Stimulated activated naive CD4-positive, alpha-beta T cell treated with Interleukin-2 at 50 U/mL for 16 hours (primary cell): ENCODE measurements at places on chromosomes 7 and 10.

DNA sequence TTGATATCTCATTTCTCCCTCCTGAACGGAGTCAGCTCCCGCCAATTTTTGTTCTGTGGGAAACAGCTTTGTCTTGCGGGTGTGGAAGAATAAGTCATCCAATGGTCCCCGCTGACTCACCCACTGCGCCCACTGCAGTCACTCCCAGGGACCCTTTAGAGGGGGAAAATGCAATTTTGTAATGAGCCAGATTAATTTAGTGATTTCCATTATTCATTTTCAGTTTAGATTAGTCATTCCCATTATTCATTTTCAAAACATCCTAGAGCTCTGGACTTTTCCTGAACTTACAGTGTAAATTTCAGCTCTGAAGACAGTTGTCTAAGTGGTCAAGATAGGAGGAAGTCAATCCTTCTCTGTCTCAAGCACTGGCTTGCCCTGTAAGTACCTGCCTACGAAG lies 154.9 kb upstream of the TMEM72 start:
- DNase-seq: no peak

GRCh38 chr10:55358539-55358938 lies 557.5 kb upstream of the PCDH15 start:
- DNase-seq: no peak

DNA sequence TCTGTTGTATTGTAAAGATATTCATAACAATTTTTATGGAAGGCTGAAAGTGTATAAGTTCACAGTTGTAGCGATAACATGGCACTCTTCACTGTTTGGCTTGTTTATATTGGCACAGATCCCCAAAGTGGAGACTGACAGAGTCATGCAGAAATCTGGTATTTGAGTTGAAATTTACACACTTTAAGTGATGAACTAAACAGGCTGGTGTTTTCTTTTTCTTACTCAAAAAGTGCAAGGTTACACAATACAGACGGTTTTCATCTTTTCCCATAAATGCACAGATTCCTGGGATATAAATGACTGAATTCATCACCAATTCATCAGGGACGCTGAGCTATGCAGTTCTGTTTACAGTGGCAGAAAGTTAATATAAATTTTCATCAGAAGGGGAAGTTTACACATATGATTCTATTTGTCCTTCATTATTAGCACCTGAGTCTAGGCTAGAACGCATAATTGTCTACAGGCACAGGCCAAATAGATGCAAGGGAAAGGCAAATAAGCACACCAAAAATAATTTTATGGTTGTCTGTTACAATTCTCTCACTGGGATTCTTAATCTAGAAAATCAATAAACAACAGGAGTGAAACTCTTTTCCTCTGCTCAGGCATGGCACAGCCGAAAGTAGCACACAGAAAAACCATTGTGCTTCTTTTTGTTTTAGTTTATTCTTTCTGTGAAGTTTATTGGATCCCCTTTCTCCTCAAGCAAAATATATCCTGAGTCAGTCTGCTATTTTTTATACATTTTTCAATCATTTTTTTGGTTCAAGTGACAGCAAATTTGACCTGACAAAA lies 88.0 kb downstream of the FOXP2 start:
- DNase-seq: no peak

GRCh38 chr7:129084801-129085551 lies 30.1 kb upstream of the TNPO3 start:
- no peak for DNase-seq

DNA sequence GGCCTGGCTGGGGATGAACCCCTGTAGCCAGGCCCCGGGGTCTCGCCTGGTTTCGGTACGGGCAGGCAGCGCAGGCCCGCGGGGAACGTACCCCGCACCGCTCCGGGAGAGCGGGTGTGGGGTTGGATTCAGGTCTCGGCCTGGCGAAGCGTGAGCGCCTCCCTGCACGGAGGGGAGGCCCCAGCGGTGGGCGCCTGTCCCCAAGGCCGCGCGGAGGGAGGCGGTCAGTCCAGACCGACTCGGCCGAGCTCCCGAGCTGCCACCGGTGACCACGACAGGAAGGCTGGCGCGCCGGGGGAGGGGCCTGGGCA lies 378 bp upstream of the INPP5F start:
- no peak for DNase-seq

DNA sequence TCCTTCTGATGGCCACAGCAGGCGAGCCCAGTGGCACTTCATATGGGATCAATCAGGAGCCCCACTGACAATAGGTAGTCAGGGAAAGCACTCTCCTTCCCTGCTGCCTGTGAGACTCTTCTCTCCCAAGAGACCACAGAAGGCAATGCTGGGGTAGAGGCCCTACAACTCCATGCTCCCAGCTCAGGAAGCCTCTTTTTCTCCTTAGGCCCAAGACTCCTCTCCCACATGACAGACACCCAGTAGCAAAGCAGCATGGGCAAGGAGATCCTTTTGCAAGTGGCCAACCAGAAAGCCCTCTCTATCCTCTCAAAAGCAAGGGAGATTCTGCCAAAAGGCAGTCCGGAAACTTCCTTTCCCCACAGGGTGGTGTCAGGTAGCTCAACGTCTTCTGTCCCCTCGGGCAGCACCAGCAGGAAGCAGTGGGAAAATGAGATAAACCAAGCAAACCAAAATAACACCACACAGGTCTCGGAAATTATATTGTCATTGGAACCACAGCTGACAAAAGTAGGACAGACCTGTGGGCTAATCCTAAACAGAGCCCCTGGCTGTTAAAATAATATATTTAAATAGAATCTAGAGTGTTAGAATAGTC lies 172.7 kb upstream of the GDF10 start:
- DNase-seq: no peak

GRCh38 chr7:44615793-44616192 lies 9.4 kb downstream of the OGDH start:
- DNase-seq: no peak

GRCh38 chr7:147535701-147536111 lies 1054.9 kb upstream of the C7orf33 start:
- no peak for DNase-seq

GRCh38 chr7:28224675-28225074 lies 44.1 kb upstream of the JAZF1 start:
- DNase-seq: no peak

- no peak for DNase-seq
Measured at GRCh38 chr10:49359349-49360270, 36.3 kb downstream of the DRGX start.

DNA sequence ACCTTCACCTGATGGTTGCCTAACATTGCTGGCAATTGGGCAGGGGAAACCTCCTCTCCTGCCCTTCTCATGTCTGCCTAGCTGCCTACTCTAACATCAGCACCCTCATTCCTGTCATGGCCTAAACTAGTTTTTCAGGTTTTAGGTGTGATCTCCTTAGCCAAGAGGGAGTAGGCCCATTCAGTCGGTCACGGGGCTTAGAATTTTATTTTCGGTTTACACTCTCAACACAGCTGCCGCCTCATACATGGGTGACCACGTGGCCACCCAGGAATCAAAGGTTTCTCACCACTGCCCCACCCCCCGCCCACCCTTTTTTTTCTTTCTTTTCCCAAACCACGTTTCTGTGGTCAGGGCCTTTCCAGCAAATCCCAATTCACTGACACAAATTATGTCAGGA lies 97.2 kb downstream of the RALA start:
- no peak for DNase-seq

DNA sequence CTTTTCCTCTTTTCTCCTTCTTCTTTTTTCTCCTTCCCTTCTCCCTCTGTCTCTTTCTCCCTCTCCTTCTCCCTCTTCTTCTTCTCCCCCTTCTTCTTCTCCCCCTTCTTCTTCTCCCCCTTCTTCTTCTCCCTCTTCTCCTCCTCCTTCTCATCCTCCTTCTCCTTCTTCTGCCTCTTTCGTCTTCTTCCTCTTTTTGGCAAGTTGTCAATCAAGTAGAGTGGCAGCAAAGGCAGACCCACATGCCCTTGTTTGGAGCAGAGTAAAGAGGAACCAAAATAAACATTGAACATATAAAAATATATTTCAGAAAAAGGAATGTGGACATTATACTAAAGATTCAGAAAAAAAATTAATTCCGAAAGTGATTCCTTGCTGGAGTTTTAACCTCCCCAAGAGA lies 59.6 kb upstream of the ZNF33B start:
- DNase-seq: no peak

- no peak for DNase-seq
Measured at GRCh38 chr7:157760004-157760730, 423.4 kb downstream of the DNAJB6 start.

GRCh38 chr7:101235522-101235921 lies 2.1 kb downstream of the CLDN15 start:
- no peak for DNase-seq

- no peak for DNase-seq
Measured at GRCh38 chr10:54137396-54137795, 663.6 kb downstream of the PCDH15 start.

DNA sequence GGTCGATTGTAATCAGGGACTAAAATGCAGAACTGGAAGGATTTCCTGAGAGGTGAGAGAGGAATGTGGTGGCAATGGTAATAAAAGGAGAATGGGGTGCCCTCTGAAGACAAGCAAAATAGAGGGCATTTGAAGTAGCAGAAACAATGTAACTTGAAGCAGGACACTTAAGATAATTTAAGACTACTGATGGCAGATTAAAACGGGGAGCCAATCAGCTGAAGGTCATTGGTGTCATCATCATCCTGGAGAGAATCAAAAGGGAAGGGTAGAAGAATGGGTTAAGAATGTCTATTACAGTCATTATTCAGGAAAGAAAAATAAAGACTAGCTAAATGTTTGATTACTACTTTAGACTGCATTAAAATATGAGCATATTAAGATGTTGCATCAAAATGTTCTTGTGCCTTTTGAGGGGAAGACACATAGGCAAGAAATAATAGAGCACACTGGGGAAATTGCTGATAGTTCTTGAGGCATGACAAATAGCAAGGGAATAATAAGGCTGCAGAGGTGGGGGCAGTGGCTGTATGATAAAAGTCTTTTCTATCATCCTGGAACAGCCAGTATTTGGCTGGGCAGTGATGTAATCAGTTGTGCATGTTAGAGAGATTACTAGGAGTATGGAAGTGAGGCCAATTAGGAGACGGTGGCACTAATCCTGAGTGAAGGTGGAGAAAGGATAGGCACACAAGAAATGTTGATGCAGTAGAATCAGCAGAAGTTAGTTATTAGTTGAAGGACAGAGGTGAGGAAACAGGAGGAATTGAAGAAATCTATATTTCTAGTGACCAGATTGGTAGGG lies 60.2 kb downstream of the CCDC71L start:
- no peak for DNase-seq

DNA sequence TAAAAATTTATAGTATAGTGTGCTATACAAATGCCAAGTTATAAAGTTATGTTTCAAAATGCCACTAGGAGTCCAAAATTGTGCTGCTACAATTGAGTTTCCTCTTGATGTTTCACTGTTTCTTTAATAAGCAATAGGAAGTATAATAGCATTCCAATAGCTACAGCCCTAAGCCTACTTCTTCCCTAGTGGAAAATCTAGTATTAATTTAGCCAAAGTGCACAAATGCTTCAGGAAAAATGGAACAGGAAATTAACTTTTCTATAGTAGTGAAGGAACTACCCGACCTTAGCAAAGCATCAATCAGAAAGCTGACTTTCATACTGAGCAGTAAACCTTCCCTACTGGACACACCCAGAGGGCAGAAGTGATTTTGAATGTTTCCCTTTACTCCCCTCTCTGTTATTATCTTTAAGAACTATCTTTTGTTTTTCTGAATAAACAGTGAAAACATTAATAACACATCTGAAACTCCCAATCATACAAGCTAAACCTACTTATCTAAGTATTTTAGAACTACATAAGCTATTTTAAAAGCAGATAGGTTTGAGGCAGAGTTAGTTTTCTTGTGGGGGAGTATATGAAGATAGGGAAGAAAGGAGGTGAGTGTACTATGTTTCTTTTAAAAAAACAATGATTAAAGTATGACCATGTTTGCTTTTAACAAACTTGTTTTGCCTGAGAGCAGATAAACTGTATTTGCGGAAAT lies 13.7 kb downstream of the CPED1 start:
- DNase-seq: no peak

DNA sequence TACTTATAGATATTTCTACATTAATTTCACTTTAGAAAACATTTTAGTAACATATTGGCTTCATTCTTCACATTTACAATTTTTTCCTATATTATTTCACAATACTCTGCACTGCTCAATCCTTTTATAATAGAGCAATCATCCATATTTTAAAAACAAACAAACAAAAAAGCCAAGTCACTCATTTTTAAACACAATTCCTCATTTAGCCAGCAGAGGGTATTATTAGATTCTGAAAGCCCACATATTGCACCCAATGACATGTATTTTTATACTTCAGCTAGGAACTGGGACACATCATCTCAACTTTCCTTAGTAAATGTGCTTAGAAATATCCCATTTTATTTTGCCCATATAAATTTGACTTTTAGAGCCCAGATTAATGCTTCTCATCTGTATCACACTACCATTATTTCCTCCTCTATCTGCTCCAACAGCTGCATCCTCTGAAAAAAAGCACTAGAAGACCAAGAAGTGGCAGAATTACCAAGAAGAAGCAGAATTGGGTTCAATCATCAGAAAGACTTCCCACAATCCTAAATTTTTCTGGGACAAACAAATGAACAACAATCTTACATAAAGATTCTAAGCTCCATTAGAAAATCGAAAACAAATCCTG lies 29.5 kb downstream of the CTNNA3 start:
- no peak for DNase-seq

DNA sequence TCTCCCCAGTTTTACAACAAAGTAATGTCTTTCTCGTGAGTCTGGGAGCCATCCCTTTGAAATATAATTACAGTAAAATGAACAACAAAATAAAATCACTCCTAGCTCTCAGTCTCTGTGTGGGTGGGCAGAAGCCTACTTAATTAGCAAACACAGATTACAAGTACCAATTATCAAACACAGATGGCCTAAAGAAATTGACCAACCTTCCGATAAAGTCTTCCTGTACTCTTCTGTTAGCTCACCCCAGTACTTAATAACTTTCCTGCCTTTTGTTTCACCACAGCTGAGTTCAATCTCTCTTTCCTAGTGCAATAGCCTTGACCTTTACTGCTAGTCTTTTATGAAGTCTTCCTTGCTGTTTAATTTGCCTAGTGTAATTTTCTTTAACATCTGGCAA lies 719.2 kb upstream of the MBL2 start:
- DNase-seq: no peak

GRCh38 chr10:77289027-77289501 lies 348.5 kb downstream of the KCNMA1 start:
- DNase-seq: no peak

DNA sequence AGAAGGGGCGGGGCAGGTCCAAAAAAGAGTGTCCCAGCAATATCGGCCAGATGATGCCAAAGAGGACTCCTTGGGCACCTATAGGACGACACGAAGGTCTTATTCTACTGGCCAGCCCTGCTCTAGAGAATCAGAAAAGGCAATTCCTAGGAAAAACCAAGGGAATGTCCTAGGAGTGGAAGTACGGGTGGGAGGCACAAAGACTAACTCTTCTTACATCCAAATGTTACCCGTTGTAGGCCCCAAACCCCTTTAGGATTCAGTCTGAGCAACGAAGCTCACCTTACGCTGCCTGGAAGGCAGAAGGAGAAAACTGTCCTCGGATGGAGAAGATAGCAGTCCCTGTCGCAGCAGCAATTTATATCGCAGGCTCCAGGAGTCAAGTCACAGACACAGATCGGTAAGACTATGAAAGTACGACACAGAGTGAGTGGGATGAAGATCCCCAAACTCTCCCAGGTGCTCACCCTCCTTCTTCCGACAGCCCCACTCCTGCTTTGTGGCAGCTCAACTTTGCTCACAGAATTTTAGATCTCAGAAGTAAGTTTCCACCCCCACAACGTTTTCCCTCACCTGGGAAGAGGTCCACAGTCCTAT lies 558 bp downstream of the TCTN3 start:
- no peak for DNase-seq

GRCh38 chr7:29569648-29570047 lies 6.0 kb downstream of the PRR15 start:
- DNase-seq: no peak

- DNase-seq: no peak
Measured at GRCh38 chr10:102779680-102780526, 36.2 kb downstream of the WBP1L start.
